ENCODE measurements at places on chromosomes 13 and 19.
A peak's percentile ranks its signal among the peaks of the same experiment; 100 is the strongest.

GRCh38 chr13:103263448-103263847 lies 197.2 kb upstream of the SLC10A2 start:
- DNase-seq: no peak

GRCh38 chr13:46605825-46606554 lies 53.0 kb downstream of the LRCH1 start:
- peak; percentile 61 for DNase-seq

GRCh38 chr19:13573056-13573667 lies 66.9 kb upstream of the CACNA1A start:
- no peak for DNase-seq

DNA sequence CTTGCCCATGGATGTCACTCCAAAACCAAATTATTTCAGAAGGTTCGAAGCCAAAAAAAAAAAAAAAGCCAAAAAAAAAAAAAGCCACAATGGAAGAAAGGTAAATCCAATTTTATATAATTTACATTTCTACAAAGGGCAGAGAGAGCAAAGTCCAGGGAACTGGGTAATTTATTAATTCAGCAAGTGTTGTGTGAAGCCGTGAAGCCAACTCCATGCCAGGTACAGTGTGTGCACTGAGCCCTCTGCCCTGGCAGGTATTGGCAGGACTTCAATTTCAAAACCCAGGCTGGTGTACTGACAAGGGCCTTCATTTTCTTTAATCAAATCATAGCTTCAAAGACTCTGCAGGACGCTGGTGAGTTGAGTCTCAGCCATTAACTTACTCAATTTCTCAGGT lies 5.5 kb upstream of the RFPL4A start:
- no peak for DNase-seq

DNA sequence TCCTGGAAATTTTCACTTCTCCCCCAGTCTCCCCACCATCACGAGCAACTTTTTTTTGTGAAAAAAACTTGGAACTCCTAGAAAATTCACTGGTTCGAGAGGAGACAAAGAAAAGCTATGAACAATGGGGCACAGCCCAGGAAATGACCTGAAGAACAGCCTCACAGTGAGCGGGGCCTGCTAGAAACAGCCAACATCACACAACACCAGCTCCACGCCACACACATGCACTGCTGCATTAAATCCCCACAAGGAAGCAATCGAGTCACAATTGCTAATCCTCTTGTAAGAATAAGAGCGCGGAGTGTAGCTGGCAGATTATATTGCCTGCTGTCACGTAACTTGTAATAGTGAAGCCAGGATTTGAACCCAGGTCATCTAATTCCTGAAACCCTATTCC lies 48.8 kb downstream of the SLC7A1 start:
- no peak for DNase-seq

All from OCI-LY7 (cell line).